ENCODE measurements at places on chromosomes 12 and 14.

- no peak for DNase-seq
Observed at GRCh38 chr12:75635606-75636444, 124.4 kb upstream of the KRR1 start.

DNA sequence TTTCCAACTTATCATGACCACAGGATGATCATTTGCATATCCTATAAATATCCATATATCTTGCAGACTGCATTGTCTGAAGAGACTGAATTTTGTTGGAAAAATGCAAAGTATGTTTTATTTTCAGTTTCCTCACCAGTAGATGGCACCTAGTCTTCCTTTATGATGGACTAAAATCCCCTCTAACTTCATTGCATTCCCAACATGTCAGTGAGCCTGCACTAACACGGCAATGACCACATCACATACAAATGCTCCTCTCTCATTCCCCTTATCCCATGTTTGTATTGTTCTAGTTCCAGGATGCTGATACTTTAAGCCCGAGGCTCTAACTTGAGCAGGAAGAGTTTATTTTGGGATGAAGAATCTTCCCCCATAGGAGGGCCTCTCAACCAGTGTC, 24.7 kb upstream of the MYBPC1 start:
- no peak for DNase-seq

GRCh38 chr12:121397521-121397920, 2.4 kb upstream of the RNF34 start:
- no peak for DNase-seq

DNA sequence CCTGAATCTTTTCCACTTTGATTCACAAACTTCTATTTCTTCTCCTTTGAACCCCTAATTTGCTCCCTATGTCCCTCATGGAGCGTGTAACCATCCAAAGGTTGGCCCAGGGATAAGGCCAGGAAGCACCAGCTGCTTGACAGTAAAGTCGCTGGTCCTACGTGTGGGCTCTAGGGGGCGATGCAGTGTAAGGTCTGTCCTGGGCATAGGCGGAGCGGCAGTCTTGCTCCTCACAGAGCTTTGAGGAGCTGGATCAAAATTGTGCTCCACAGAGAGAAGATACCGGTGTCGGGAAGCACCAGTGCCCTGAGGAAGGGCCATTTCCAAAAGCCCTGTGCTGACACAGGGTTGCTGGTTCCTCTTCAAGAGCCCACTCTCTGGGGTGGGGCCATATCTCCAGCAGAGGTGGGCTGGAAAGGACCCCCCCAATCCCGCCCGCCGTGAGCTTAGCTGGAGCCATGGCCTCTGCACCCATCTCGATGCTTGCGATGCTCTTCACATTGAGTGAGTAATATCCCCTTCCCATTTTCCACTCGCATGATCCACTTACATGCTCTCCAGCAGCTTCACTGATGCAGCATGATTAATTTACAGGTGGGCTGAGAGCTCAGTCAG, 49.9 kb upstream of the OR4E1 start:
- no peak for DNase-seq

- no peak for DNase-seq
Observed at GRCh38 chr12:66438601-66439000, 136.3 kb downstream of the HELB start.

- DNase-seq = no peak
Observed at GRCh38 chr14:50569714-50570274, 9.8 kb downstream of the ATL1 start.

DNA sequence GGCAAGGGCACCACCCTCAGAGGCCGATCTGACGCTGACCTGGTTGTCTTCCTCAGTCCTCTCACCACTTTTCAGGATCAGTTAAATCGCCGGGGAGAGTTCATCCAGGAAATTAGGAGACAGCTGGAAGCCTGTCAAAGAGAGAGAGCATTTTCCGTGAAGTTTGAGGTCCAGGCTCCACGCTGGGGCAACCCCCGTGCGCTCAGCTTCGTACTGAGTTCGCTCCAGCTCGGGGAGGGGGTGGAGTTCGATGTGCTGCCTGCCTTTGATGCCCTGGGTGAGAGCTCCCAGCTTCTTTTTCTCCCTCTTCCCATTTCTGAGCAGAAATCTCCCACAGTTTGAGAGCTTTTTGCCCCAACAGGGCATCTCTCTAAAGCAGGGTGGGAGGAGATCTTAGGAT, 1.8 kb downstream of the OAS1 start:
- DNase-seq = no peak

- DNase-seq = no peak
Observed at GRCh38 chr14:36217027-36217426, 40.5 kb upstream of the PTCSC3 start.

DNA sequence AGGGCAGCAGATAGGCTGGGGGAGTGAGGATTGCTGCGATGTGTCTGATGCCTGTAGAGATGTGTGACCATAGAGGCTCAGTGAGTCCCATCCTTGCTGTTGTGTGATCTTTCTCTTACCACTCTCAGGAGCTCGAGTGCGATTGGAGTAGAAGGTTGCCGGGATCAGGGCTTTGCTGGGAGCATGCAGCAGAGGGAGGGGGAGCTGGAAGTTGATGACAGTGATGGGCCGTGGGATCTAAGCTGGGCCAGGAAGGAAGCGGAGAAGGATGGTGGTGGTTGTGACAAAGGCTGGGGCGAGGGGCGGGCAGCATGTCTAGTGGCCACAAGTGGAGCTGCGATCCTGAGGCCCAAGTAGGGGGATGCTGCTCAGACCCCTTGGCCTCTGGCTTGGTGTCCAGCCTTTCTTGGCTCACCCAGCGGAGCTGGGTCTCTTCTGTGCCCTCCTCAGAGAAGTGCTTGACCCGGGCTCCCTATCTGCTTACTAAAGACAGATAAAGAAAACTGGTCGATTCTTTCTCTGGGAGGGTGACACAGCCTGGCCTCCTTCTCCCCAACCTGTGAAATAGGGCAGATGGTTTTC, 66.2 kb downstream of the PRMT8 start:
- no peak for DNase-seq

GRCh38 chr14:51593397-51593796, 58.3 kb upstream of the FRMD6 start:
- DNase-seq = no peak

DNA sequence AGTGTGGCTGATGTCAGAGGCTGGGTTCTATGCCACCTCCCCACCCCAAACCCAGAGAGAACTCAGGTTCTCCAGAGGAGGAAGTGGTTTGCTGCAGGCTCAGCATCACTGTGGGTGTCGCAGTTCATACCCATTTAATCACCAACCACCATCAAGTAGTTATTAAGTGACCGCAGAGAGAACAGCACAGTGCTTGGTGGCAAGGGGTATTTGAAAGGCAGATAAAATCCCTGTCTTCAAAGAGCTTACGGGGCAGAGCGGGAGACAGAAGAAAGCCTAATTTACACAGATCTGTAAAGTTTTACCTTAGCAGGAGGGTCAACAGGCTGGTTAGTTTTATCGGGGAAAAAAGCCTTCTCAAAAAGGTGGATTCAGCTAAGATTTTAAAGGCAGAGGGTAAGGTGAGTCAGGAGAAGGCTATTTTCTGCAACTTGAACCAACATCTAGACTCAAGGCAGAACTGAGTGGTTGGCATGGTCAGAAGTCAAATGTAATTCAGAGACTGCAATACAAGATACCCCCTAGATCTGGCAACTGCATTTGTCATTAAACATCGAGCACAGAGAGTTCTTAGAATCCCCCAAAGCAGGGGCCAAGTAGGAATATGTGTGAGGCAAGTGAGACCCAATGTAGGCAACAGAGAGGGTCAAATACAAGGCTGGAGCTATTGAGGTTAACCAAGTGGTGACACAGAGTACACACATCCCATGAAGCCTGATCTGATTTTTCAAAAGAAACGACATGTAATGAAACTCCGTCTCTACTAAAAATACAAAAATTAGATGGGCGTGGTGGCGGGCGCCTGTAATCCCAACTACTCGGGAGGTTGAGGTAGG, 13.2 kb downstream of the PXN start:
- no peak for DNase-seq

DNA sequence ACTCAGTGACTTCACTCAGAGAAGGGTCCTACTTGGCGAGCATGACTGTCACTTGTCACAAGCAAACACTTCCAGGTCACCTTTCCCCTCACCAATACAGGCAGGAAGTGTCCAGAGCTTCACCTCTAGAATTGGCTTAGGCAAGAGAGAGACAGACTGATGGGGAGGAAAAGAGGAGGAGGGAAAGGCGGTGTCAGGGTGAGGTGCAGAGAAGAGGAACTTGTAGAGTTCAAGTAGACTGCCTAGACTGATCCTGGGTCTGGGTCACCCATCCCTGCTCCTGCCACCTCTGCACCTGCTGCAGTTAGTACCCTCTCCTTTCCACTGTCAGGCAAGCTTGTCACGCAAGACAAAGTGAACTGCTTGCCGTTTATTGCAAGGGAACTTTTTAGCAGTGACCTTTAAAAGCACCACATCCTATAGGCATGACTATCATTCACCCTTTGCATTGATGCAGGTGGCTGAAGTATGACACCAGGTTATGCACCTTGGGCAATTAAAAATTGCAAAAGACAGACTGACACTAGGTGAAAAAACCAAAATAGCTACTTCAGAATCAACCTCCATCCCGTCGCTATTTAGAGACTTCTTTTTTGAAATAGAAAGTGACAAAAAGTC, 292.4 kb downstream of the SYT1 start:
- no peak for DNase-seq

DNA sequence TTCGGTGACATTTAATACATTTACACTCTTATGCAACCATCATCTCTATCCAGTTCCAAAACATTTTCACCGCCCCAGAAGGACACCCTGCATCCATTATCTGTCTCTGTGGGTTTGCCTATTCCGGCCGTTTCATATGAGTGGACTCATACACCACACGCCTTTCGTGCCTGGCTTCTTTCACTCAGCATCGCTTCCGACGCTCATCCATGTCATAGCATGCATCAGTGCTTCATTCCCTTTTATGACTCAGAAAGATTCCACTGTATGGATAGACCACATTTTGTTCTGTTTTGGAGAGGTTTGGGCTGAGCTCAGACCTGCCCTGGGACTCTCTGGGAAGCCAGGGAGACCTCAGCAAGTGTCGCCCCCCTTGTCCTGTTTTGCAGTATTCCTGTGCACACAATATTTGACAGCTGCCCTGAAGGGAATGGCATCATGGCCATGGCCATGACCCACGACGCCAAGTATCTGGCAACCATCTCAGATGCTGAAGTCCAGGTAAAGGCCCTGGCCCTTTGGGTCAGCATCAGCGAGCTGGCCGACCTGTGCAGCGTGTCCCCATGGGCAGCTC, 23.8 kb downstream of the CFAP251 start:
- no peak for DNase-seq

- no peak for DNase-seq
Observed at GRCh38 chr12:85874031-85874461, at the start of gene NTS. TSS of gene NTS (plus strand) at chr12:85874295. CDS start at chr12:85874404, 109 bp downstream.

DNA sequence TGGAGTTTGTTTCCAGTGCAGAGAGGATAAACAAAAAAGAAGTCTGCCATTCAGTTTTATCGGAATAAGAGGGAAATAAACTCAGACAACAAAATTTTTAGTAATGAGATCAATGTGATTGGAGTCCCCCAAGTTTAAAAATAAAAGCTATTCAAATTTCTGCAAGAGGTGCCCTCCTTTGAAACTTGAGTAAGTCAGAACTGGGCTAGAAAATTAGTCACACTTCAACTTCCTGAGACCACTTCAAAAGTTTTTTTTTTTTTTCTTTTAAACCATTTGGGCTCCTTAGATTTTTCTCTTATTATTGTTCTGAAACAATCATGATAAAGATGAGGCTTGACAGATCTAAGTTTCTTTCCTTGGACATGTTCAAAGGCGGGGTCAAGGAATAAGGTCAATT, 3.2 kb downstream of the DACT1 start:
- DNase-seq = no peak

- DNase-seq = no peak
Observed at GRCh38 chr12:4763549-4763948, 43.3 kb downstream of the GALNT8 start.

- no peak for DNase-seq
Observed at GRCh38 chr12:30268041-30268440, 427.6 kb downstream of the IPO8 start.

DNA sequence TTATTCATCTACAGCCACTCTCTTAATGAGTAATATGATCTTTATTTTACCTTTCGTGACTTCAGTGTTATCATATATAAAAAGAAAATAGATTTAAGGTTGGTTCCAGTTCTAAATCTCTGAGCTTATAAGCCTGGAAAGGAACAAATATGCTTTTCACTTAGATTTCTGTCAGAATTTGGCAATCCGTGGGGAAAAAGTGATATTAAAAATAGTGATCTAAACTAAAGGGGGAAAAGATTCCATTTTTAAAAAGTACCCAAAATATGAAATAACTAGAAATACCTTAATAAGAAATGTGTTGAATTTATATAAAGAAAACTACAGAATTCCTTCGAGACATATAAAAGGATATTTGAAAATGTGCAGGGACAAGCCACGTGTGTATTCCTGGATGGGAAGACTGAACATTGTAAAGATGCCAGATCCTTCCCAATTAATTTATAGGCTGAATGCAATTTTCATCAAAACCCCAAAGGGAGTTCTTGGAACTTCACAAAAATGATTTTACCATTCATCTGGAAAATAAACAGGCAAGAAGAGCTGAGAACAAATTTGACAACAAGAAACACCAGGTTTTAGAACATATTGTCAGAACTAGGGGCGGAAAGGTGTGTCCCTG, 142.5 kb downstream of the EFCAB11 start:
- no peak for DNase-seq

- no peak for DNase-seq
Observed at GRCh38 chr12:108696111-108696995, 35.0 kb downstream of the CORO1C start.

- no peak for DNase-seq
Observed at GRCh38 chr14:83294941-83295340, 1761.3 kb upstream of the SEL1L start.

DNA sequence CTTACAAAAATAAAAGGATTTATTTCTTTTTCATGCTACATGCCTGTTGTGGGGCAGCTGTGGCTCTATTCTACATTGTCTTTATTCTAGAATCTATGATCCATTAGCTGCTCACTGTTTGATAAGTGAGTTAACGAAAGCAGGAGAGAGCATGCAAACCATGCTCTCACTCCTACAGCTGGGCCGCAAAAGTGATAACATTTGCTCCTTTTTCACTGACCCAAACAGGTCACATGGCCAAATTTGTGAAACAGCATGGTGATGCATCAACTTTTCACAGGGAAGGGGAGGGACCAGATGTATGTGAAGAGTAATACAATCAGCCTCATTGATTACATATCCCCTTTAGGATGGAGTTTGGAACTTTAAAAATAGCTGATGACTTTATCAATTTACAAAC, 456.9 kb upstream of the SYT1 start:
- DNase-seq = no peak

GRCh38 chr14:100271247-100271939, 32.4 kb downstream of the YY1 start:
- DNase-seq = no peak

- DNase-seq = no peak
Observed at GRCh38 chr12:5794156-5794555, 150.9 kb downstream of the ANO2 start.

Measured in psoas muscle (tissue), 8 donors.